ENCODE measurements at places on chromosomes 2 and 18. TPM values are rescaled to one million over a fixed set of nuclear protein-coding genes. Genes with fewer than 3 reads are reported as not detected.

Gene GRB14
- total RNA-seq = 2.7 TPM

Gene STK25
- 236 TPM for total RNA-seq

Gene EPC2
- 25.2 TPM for total RNA-seq

Gene SRD5A2
- total RNA-seq = not detected

Gene SLC5A7
- not detected for total RNA-seq
